LoVo (cell line): ENCODE measurements at places on chromosomes 5 and 9.
A peak's percentile ranks its signal among the peaks of the same experiment; 100 is the strongest.

DNA sequence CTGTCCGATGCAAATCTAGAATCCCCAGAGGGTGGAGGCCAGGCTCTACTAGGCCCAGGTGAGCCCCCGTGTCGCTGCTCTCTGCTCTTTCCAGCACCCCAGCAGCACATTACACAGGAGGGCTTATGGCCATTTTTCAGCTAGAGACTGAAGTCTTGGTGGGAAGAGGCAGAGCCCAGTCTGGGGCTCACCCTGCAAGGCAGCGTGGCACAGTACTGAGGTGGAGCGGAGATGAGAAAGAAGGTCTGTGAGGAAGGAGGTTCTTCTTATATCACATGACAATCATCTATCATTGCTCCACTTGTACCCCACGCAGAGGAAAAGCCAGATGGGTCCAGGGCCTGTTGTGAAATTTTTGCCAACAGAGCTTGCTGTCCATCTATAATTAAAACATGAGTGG lies 10.0 kb upstream of the KIF12 start:
- no peak for DNase-seq

GRCh38 chr5:127446626-127447025 lies 70.8 kb upstream of the PRRC1 start:
- no peak for DNase-seq

DNA sequence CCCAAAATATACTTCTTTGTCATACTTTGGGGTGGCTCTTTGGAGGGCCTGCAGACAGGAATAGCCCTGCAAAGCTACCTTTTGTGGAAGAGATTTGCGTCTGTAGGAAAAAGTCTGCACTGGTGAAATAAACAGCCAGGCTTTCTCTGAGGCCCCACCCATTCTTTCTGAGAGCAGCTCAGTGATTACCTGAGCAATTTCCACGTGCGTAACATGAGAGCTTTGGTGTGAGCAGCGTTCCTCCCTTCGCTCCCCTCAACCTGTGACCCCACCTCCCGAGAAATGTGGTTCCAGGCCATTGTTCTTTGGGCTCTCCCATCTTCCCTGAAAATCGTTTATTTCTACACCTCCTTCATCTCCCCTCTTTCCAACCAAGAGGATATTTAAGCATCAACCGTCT lies 23.8 kb upstream of the FBP1 start:
- DNase-seq = no peak

DNA sequence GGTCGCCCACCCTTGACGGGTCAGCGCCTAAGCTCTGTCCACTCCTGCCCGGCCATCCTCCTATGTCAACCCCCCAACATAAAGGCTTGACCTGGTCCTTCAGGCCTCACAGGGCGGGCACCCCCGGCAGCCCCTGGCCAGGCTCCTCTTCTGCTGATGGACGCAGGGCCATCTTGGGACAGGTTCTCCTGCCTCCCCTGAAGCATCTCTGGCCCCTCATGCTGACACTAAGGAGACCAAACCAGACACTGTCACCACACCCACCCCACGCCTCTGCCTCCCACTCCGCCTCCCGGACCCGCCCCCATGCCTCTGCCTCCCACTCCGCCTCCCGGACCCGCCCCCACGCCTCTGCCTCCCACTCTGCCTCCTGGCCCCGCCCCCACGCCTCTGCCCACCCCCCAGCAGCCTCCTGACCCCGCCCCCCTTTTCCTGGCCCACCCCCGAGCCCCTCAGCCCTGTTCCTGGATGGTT lies 6.8 kb downstream of the OBP2A start:
- DNase-seq = no peak

- DNase-seq = no peak
These were observed 27.0 kb downstream of the PTGES start for GRCh38 chr9:129725795-129726251.

- DNase-seq = no peak
These were observed 42.3 kb downstream of the FAM78A start for GRCh38 chr9:131233995-131234394.

GRCh38 chr5:150512368-150512747 lies 4.4 kb downstream of the NDST1 start:
- DNase-seq = no peak

DNA sequence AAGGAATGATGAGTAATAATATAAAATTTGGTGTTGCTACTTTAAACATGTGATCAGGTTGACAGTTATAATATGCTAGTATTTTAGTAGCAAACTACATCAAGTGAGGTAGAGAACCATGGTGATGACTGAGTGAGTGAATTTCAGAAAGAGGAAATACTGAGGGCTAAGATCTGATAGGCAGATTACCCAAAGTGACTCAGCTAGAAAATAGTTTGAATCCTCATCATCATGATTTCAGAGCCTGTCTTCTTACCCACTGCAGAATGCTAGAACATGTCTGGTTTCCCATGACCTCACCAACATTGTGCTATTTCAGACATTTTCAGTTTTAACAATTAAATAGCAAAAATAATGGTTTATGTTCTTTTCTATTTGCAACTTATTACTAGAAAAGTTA lies 602.1 kb downstream of the TAF11L14 start:
- DNase-seq = no peak

DNA sequence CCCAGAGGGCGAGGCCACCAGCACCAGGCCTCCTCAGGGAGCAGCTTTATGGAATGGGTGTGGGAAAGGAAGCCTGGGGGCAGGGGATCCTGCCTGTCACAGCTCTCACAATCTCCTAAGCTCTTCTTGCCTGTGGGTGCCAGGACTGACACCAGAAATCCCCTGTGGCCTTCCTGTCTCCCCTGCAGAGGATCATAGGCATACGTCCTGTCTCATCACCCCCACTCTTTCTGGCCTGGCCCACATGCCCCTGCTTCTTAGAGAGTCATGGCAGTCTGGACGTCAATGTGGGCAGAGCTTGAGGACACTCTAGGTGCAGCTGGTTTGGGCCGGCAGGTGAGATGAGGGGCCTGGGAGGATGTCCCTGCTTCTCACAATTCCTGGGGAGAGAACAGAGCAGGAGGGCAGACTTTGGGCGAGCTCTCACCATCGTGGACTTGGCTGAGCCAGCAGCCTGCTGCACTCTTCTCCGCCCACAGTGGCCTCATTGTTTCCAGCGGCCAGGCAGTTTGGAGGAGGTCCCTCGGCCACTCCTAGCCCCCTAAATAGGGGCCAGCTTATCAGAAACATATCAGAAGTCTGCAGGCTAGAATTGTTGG lies 67.3 kb upstream of the ZFR start:
- DNase-seq = no peak

DNA sequence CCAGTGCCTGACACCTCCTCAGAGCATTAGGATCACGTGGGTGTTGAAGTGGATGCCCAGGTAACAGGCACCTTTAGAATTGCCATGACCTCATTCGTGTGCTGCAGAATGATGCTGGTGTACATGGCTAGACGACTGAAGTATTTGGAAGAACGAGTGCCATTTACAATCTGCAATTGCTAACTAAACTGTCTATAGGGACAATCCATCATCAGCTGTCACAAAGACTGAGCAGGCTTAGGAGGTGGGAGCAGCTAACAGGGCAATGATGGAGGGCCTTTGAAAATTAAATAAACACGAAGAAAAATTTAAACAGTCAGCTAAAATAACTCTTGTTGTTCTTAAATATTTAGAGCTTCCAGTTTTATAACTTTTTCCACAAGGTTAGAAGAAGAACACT lies 375.8 kb downstream of the GADD45G start:
- no peak for DNase-seq

GRCh38 chr9:97412626-97413385 lies 910 bp downstream of the TDRD7 start:
- DNase-seq = no peak

DNA sequence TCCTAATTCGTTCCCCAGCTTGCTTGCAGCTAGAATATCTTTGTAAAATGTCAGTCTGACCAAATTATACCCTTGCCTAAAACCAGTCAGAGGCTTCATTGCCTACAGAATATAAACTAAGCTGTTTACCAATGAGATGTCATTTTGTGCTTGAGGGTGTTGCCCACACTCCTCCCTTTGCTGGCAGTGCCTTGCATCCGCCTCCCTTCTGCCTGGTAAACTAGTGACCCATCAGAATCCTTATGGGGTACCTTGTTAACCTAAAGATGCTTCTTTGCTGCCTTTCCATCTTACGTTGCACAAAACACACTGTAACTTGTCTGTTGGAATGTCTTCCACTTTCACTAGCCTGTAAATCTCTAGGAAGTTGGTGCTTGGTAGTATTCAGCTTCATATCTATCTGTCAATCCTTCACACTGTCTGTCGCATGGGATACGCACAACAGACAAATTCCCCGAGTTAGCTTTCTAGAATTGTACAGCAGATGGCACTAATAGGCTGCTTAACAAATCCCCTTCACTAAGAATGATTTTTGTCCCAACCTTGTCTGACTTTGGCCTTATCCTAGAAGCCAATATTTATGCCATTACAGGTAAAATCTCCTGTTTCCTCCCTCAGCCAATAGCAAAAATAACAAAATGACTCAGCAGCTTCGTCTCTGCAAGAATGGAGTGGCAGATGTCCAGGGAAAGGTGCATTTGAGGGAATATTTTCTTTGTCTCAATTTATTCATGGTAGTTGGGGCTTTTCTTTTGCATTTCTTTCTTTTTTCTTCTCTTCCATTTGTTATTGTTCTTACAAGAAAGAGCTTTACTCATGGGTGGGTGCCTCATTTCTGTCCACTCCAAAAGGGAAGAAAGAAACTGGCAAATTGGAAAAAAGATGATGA lies 3.0 kb downstream of the NUDT2 start:
- peak; percentile 23 for DNase-seq

GRCh38 chr5:142441616-142442015 lies 116.8 kb upstream of the SPRY4 start:
- DNase-seq = no peak

DNA sequence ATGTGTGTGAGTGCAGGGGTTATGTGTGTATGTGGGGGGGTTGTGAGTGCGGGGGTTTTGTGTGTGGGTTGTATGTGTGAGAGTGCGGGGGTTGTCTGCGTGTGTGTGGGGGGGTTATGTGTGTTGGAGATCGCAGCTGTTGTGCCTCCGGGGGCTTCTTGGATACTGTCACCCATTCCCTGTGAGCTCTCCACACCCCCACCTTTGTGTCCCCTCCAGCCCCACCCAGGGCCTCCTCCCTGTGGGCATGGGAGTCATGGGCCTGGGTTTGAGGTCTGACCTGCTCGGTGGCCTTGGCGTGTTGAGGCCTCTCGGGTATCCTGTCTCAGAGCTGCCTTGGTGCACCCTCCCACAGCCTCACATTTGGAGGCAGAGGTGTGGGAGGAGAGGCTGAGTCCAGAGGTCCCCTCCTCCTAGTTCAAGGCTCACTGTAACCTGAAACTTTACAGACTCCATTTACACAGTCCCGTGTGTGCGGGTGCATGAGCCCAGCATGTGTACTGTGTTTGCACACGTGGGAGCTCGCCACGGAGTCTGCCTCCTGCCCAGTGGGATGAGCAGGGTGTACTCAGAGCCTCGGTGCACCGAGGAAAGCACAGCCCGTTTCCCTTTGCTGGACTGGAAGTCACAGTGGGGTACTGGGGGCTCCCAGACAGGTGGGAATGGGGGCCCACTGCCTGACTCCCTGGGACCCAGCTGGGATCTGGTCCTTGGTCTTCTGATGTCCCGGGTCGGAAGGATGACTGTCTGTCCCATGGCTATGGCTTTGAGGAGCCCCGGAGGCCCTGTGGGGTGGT lies 43.4 kb downstream of the RXRA start:
- DNase-seq = no peak

GRCh38 chr5:80959768-80960442 lies at the start of gene RASGRF2:
Gene RASGRF2, plus strand, starts transcription at chr5:80960363. Its CDS starts 376 bp downstream, at chr5:80960739.
- peak; percentile 75 for DNase-seq

DNA sequence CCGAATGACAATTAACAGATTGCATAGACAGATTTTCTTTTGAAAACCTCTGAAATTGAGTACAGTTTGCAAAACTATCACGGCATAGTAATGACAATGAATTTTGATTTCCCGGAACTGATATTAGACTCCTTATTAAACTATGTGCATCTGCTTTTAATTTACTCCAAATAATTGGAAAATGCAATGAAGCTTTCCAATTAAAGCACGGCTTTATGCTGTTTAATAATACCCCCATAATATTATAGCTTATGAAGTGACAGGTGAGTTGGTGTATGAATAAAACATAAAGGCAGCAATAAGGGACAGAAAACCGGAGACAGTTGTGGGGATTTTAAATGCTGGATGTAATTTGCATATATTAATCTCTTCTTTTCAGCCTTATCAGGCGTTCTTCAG lies 110.6 kb downstream of the MVB12B start:
- no peak for DNase-seq

GRCh38 chr5:66561256-66561990 lies 34.8 kb upstream of the MAST4 start:
- DNase-seq = no peak

GRCh38 chr9:36896296-36896695 lies 137.8 kb downstream of the PAX5 start:
- no peak for DNase-seq

GRCh38 chr5:180860273-180860886 lies 696 bp downstream of the ZFP62 start:
- peak; percentile 73 for DNase-seq

- no peak for DNase-seq
These were observed 2115.0 kb downstream of the MAT2B start for GRCh38 chr5:165620394-165620793.

DNA sequence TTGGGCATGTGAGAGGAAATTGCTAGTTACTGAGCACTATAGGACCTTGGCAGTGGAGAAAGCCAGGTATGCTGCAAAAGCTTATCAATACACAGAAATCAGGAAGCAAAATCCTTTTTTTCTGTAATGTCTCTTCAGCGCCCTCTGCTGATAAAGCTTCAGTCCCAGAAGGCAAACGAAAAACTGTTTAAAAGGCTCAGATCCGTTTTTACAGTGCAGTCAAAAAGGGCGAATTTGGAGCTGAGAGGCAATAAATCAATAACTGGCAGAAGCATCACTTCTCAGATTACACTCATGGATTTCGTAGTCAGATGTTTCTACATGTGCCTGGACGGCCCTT lies 1.1 kb upstream of the MAN2A1 start:
- no peak for DNase-seq

- no peak for DNase-seq
These were observed 98.2 kb upstream of the PRSS3 start for GRCh38 chr9:33697171-33697570.

DNA sequence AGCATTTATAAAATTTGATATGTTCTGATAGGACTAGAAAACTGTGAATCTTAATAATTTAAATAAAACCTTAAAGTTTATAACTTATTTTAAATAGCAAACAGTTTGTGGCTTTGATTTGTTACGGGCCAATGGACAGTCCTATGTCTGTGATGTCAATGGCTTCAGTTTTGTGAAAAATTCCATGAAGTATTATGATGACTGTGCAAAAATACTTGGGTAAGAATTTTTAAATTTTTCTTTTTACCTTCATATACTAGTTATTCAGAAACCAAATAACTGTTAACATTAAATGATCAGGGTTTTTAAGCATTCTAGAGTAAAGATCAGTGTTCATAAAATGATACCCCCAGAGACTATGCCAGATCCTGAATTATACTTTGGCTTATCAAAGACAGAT lies 31.1 kb downstream of the PPIP5K2 start:
- DNase-seq = no peak
